ENCODE measurements at places on chromosomes 6 and 20. TPM values are rescaled to one million over a fixed set of nuclear protein-coding genes. Genes with fewer than 3 reads are reported as not detected.

- no peak for DNase-seq
Observed at GRCh38 chr20:10793766-10794165, 120.0 kb upstream of the JAG1 start.

The ARFGEF3 gene
- total RNA-seq = 3.6 TPM

DNA sequence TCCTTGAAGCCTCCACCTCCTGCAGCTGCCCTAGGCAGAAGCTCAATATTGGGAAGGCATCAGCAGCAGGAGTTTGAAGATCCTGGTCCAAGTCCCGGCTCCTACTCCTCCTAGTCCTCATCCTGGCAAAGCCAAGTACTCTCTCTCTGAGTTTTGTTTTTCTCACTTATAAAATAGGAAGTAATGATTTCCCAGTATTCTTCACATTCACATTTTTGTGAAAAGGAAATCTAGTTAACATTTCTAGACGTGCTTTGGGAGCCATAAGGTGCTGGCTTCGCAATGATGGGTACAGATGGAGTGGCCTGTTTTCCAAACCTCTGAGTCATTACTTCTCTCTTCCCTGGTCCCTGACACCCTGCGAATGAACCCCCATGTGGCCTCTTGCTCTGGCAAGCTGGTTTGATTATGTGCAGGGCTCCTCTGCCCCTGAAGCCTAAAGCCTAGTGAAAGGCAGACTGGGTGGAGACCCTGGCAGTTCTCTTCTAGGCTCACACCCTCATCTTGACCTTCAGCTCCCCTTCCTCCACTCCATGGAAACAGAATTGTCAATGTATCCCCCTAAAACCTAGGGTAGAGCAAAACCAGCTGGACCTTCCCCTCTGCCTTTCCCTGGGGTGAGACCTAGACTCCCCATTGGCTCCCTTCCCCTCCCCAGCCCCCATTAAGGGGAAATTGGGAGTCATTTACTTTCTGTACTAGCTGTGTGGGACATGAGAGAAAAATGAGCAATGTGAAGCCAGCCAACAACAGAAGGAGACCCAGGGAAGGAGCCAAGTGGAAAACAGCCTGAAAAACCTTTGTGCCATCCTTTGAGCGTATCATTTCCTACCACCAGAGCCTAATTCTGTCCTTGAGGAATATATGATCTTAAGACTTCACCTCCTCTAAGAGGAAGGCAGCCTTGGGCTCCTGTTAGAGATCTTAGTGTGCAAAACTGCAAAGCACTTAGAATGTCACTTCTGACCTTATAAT, 158.4 kb downstream of the UST start:
- DNase-seq = no peak

GRCh38 chr20:26218301-26218700, 521.6 kb upstream of the ZNF337 start:
- no peak for DNase-seq

DNA sequence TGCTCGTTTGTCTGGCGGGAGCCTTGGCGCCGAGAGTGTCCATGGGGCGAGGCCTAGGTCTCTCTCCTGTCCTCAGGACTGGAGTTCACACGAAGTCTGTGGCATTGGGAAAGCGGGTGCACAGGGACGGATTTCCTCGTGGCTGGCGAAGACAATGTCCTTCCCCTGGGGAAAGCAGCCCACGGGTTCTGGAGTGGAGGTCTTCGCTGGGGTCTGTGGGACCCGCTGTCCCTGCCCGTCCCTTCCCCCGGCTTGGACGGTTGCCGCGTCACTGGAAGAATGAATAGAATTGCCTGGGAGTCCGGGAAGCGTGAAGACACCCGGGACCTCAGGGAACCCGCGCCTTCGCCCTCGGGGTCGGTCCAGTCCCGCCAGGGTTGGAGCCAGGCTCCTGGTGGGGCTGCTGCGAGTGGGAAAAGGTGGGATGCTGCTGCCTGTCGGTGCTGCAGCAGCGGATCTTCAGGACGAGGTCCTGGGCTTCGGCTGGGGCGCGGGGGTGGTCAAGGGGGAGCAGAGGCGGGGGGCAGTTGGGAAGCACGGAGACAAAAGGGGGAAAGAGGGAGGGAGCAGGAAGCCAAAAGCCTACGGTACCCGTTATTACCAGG, 441.8 kb upstream of the DEFB115 start:
- DNase-seq = no peak

- no peak for DNase-seq
Observed at GRCh38 chr6:16749516-16750485, 11.5 kb downstream of the ATXN1 start.

GRCh38 chr6:68701159-68701558, 66.1 kb downstream of the ADGRB3 start:
- no peak for DNase-seq

DNA sequence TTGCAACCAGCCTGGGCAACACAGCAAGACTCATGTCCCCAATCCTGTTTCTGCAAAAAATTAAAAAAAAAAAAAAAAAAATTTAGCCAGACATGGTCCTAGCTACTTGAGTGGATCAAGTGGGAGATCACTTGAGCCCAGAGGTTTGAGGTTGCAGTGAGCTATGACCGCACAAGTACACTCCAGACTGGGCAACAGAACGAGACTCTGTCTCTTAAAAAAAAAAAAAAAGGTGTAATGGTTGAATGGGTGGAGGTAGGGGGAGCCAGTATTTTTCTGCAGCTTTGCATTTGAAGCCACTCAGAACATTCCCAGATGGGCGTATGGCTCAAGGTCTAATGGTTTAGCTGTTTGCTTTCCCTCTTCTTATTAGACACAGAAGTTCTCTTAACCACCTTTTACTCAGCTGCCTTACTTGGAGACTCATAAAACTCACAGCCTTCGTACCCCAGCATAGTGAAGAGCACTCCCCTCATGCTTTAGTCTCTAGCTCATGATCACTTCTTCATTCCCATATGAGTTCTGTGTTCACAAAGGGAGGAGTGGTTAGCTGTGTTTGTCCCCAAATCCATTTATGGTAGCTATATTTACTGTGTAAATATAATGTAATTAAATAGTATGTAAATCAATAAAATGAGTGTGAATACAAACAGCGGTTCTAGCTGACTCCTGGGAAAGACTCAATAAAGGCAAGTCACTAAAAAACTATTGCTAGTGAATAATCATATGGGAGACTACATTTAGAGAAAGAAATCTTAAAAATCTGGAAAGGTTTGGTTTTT, 9.0 kb downstream of the FKBP1A start:
- DNase-seq = no peak

The RTF2 gene
- total RNA-seq = 60.2 TPM

The MYMX gene
- total RNA-seq = not detected

- no peak for DNase-seq
Observed at GRCh38 chr6:72748759-72749158, 126.9 kb downstream of the KCNQ5 start.

DNA sequence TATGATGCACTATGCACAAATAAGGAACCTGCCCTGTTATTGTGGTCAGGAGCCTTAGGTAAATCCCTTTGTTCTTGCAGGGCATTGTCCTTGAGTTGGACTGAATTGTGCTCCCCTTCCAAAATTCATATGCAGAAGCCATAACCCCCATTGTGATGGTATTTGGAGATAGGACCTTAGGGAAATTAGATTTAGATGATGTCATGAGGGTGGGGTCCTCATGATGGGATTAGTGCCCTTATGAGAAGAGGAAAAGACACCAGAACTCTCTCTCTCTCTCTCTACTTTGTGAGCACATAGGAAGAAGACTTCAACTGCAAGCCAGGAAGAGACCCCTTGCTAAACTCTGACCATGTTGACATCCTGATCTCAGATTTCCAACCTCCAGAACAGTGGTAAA, 268.0 kb downstream of the LRFN2 start:
- DNase-seq = no peak

The ARMH2 gene
- total RNA-seq = not detected

DNA sequence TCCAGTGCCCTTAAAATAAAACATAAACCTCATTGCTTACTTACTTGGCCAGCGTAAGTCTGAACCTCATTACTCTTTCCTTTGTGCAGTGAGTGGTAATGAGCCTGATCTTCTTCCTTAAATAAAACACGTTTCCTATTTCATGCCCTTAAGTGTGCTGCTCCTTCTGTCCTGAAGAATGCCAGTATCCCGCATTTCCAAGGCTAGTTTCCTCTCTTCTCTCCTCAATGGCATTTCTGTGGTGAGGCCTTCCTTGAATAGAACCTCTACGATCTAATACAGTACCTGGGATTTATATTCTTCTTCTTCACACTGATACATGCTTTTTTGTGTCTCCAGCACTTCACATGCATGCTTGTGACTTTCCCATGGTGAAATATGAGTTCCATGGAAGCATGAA, 523.4 kb upstream of the CDH4 start:
- no peak for DNase-seq

GRCh38 chr20:45835329-45835765, 1.7 kb downstream of the SNX21 start:
- DNase-seq = no peak

GRCh38 chr20:48451401-48451800, 376.4 kb downstream of the PREX1 start:
- DNase-seq = no peak

The SS18L1 gene
- 11.7 TPM for total RNA-seq

The SLC13A3 gene
- total RNA-seq = 1.1 TPM

GRCh38 chr6:43393602-43394001, 24.2 kb upstream of the ZNF318 start:
- no peak for DNase-seq

DNA sequence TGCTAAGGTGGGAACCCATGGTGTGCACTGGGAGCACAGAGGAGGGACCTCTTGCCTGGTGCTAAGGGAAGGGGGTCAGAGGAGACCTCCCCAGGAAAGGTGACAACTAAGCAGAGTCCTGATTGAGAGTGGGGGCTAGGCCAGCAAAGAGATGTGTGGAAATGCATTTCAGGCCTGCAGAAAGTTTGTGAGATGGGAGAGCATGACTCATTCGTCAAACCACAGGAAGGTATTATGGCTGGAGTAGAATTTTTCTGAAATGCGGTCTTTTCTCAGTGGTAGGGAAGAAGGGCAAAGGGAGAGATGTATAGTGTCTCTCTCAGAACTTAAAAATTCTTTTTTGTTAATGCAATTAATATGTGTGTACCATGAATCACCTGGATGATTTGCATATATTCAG, 23.6 kb upstream of the EDN1 start:
- DNase-seq = no peak

GRCh38 chr20:11447371-11448100, 470.2 kb upstream of the BTBD3 start:
- no peak for DNase-seq
